SIG-M5 (cell line): ENCODE measurements at places on chromosomes 3 and 15.

DNA sequence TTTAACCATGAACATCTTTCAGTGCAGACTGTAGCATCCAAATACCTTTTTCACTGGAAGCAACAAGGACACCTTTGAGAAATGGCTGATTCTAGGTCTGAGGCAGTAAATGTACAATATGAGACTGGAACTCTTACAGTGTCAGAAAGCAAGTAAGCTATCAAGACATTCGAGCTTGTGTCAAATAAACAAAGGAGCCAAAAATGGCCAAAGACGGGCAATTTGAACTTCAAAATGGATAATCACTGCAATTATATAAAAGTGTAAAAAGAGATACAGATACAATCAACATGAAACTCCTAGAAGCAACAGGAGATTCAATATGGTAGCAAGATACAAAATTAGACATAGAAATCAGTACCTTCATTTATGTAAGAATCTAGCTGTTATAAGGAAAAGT lies 138.5 kb upstream of the CCDC54 start:
- no peak for DNase-seq

DNA sequence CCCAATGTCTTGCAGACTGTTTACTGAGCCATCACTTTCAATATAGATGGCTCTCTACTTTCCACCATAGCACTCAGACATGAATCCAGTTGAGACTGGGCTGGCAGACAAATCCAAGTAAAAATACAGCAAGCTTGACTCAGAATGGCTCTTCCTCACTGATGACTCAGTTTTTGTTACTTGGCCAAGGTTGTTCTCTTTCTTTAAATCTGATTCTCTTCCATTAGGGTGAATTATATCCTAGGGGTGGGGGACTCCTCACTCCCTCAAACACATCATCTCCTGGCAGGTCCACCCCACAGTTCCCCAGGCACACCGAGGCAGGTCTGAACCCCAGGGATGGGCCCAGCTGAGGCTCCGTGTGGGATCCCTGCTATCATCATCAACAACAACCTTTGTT lies 157.9 kb downstream of the MEX3B start:
- no peak for DNase-seq

DNA sequence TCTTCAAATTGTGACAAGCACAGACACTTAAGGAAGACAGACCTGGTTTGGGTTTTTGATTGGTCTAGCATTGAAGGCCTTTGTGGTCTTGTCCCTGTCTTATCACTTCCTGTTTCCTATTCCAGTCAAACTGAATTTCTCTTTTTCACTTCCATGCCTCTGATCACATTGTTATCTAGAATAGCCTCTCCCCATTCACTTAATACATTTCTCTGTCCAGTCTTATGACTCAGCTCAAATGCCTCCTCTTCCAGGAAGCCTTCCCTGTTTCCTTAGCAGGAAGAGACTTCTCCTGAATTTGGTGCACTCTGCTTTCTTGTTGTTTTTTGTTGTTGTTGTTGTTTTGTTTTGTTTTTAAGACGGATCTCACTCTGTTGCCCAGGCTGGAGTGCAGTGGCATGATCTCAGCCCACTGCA lies 45.5 kb downstream of the LIMD1 start:
- DNase-seq = peak; percentile 72

DNA sequence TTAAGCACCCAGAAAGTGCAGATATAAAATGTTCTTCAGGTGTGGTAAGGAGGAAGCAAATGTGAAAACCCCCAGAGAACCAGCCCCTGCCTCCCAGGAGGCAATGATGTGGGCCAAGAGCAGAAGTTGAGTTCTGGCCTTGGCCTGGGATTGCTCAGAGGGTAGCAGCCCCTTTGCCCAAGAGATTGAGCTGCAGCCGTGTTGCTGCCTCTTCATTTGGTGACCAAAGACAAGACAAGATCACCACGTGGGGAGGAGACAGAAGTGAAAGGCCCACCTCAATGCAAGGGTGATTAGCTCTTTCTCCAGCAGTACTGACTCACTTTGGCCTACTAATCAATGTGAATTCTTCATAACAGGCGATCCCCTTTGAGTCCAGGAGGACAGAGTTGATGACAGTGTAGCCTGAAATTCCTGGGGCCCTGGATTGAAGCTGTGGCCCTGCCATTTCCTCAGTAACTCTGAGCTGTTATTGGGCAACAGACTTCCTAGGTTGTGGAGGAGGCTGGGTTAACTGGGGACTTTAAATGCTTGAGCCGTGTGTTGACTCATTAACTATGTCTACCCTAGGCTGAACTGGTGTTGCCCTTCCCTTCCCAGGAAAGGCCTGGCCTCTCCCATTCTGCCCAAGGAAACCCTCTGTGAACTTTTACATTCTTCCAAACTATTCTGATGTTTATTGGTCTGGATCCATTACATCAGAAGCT lies 86.5 kb downstream of the ST6GAL1 start:
- DNase-seq = no peak

DNA sequence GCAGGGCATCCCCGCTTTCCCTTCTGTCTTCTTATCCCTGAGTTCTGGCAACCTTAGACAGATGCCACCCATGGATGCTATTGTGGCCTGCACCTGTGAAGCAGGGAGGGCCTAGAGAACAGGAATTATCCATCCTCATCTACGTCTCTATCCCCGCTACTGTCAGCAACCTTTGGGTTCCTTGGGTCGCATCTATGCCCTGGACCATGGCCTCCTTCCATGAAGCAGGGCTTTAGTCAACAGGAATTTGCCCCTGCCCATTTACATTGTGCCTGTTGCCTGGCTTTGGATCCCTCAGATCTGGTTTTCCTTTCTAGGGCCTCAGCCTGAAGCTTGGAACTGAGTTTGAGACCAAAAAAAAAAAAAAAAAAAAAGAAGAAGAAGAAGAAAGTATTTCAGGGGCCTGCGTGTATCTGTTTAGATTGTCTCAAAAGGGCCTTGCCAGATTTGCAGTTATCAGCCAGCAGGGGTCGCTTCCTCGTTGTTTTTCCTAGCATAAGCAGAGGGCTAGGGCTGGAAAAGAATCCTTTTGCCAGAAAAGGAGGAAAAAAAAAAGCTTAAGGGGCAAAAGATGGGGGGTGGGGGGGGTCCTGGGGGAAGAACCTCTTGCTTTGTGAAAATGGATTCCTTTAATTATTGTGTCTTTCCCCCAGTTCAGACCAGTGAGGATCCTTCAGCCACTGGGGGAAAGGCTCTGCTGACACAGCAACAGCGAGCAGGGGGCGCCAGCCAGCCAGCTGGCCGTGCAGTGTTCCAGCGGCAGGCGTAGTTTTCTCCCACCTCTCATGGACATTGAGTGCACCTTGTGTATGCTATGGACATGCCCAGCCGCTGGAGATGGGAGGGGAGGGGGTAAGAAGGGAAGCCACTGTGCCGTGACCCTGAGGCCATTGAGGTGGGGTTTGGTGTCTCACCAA lies 65.7 kb upstream of the ALDH1L1 start:
- DNase-seq = no peak

GRCh38 chr3:141556034-141556433 lies 69.2 kb downstream of the RASA2 start:
- no peak for DNase-seq

- DNase-seq = no peak
Measured at GRCh38 chr3:161674402-161674801, 177.8 kb downstream of the OTOL1 start.

GRCh38 chr3:4528819-4529600 lies 35.9 kb downstream of the ITPR1 start:
- no peak for DNase-seq

DNA sequence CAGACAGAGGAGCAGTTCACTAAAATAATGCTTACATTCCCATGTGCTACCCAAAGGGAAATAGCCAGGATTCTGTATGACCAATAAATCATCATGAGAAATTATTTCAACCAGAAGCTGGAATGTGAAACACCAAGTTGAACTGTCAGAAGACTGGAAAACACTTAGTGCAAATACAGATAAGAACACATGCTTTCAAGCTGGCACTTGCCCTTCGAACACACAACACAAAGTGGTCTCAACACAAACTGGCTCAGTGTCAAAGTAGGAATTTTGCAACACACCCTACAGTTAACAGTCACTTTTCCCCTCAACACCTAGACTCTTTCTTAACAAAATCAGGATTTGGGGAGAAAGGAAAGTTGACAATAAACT lies 1.3 kb downstream of the FSD2 start:
- DNase-seq = no peak

DNA sequence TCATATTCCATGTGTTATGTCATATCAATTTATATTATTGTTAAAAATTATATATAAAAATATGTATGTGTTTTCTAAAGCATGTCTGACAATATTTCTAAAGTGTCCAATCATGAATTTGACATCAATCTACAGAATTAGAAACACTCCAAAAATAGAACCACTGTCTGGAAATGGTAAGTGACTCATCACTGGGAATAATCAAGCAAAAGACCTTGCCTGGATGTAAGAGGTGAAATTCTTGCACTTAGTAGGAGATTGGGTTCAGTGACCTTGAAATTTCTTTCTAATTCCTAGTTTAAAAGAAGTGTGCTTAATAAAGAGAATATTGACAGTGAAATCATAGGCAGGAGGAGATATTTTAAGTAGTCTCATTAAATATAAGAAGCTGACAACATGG lies 188.8 kb downstream of the ZNF385D start:
- DNase-seq = no peak

GRCh38 chr15:57548835-57549234 lies 42.9 kb upstream of the MYZAP start:
- no peak for DNase-seq

- DNase-seq = no peak
Measured at GRCh38 chr15:100731267-100732152, 129.1 kb downstream of the ASB7 start.

DNA sequence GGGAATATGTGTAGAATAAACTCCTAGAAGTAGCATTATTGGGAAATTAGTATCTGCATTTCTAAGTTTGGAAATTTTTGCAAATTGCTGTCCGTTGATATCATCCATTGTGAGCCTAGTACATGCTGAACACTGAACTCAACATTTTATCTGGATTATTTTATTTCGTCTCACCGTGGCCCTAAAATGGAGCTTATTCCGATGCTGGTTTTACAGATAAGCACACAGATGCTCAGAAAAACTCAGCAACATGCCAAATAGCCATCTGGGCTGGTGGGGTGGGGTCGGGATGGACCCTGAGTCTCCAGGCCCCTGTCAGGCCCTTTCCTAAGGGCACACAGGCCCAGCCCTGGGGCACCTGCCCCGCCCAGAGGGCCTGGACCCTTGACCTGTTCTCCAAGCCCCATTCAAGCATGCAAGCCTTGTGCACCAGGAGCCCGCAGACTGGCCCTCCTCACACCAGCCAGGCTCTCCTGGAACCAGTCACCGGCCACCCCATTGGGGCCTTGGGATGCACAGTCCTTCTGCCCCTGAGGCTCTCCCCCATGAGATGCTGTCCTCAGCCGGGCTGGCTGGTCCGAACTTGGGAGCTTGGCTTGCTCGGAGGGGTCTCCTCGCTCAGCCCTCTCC lies 20.7 kb upstream of the KLF13 start:
- DNase-seq = no peak

- no peak for DNase-seq
Measured at GRCh38 chr3:105332961-105333360, 33.7 kb upstream of the ALCAM start.

- no peak for DNase-seq
Measured at GRCh38 chr15:33182278-33182905, 12.1 kb downstream of the FMN1 start.

DNA sequence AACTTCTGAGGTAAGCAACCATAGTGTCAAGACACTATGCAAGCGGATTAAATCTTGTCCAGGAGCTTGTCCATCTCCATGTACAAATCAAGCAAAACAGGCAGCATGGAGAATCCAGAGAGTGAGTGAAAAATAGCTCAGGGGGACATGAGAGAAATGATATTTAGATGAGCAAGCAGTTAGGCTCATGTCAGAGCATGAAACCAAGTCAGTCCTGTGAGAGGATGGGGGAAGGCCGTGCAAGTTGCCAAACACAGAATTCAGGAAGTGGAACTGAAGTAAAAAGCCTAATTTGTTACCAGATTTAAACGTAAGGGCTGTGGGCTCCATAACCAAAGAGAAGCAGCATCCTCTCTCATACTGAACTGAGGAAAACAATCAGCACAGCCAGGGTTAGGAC lies 995.9 kb downstream of the MCTP2 start:
- DNase-seq = no peak

DNA sequence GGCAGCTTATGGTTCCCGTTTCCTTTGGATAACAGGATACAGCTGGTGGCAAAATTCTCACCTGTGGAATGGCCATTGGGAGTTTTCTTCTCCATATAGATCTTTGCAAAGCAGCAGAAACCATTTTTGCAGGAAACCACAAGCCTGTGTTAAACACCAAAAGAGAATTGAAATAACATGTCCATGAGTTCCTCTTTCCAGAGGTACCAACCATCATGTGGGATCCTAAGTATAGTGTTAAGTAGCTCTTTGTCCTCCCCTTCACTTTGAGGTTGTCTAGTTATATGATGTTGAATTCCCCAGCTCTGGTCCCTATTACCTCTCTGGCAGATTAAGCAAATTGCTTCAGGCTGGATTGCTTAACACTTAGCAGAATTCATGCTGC lies 94.9 kb downstream of the AKAP13 start:
- peak; percentile 78 for DNase-seq

DNA sequence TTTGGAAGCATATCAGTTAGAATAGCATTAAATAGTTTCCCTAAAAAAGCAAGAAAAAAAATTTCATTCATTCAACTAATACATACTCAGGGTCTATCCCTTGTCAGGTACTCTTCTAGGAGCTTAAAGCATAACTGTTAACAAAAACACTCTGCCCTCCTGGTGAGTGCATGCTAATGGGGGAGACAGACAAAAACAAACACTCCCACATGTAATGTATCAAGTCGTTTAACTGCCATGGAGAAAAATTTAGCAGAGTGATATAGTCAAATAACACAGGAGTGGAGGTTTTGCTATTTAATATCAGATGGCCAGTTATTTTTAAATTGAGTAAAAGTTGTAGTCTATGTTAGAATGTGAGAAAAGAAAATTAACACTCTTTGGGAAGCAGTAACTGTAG lies 254.5 kb upstream of the RARB start:
- no peak for DNase-seq

DNA sequence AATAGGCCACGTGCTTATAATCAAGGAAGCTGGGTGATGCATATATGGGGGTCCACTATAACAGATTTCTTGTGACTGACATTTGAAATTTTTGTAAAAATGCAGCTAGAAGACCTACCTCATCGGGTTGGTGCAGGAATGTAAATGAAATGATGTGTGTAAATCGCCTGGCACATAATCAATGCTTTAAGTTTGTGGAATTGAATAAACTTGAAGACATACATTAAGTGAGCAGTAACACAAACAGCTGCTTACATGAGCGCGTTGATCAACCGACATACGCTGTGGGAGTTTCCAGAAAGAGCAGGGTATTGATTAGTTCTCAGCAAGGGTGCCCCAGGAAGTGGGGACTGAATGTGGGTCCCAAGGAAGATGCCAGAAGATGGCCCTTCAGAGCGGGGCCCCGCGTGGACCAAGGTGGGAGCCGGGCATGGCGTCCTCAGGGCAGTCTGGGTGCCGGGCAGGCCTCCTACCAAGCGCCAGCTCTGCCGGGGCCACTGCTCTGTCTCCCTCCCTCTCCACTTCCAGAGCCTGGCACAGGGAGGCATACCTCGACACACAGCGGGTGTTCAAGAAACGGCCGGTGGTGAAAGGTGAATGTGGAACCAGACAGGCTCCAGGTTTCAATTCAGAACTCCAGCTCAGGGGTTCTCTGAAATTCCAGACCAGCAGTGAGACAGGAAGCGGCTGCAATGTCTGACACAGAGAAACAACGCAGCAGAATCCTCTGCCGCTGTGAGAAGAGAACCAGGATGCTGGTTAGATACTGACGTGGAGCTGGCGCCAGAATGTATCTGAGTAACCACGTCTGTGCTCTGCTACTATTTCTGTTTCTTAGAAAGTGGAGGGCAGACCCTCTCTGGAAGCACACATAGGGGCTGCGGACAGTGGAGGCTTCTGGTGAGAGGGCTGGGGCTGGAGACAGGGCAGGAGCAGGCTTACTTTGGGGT lies 12.6 kb downstream of the BFSP2 start:
- no peak for DNase-seq

- no peak for DNase-seq
Measured at GRCh38 chr15:52163321-52164190, 27.6 kb downstream of the GNB5 start.
